ENCODE measurements at places on chromosomes 11 and 22.

- DNase-seq = no peak
These were observed 10.3 kb downstream of the EIF4G2 start for GRCh38 chr11:10798330-10798928.

- DNase-seq = no peak
These were observed 86.0 kb downstream of the RPS6KA4 start for GRCh38 chr11:64444838-64445441.

DNA sequence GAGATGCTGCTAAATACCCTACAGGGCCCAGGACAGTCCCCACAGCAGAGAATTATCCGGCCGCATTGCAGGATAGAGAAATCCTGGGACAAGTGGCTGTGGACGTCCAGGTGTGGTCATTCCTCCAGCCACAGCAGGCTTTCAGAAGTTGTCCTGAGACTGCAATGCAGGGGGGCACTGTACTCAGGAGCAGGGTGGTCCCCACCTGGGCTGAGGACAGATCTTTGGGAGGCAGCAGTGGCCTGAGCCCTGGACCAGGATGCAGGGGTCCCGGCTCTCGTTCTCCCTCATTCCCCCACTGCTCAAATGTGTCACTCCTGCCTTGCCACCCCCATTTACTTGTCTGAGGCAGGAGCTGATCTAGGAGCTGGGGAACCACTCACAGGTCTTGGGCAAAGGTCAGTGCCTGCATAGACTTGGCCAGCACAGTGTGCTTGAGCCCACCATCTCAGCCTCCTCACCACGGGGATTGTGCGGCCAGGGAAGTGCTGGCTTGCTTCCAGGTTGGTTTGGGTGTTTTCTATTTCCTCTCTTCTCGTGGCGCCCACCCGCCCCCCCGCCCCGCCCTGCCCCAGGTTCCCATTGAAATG lies 15.3 kb downstream of the LINC01488 start:
- DNase-seq = no peak

DNA sequence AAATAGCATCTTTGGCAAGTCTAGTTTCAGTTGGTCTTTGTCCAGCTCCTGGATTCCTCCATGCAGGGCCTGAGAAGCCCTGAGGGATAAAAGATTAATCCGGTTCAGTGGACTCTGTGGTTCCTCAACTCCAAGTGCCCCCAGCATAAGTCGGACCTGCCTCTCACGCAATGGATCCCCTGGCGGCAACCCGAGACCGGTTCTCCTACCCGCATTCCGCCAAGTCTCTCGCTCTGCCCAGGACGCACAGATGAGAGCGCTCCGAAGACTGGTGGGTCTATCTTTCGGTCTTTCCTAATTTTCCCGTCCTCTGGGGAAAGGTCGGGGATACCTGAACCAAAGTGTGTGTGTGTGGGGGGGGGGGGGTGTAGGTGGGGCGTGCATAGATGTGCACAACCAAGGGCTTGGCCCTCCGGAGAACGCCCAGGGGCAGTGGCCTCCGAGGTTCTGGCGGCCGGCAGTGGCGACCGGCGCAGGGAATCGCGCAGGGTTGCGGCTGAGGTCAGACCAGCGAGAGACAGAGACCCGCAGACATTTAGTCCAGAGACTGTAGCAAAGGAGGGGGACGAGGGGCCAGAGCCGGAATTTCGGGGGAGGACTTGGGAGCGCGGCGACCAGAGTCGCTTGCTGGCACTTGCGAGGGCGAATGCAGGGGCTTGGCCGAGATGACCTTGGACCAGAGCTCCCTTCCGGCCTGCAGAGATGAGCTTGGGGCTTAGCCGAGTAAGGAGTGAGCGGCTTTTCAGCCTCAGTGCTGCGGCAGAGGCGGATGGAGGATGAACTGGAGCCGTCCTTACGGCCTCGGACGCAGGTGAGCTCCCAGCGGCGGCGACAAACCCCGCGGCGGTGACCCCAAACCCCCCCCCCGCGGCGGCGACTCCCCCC lies 712 bp upstream of the SLC2A11 start:
- no peak for DNase-seq

DNA sequence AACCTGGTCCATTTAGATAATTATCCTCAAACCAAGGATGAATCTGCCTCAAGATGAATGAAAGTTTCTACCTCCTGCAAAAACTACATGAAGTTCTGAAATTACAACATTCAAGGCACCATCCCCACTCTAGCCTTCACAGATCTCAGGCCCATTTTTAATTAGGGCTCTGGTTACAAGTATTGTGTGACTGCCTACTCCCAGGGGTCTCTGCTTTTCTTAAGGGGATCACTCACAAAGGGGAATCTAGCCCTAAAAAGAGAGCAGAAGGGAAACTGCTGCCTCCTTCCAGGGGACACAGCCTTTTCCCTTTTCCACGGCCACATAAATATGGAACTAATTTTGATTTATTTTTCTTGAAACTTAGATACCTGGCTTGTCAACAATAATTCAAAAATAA lies 17.4 kb upstream of the TMEM135 start:
- DNase-seq = no peak

- no peak for DNase-seq
These were observed 1.1 kb downstream of the JHY start for GRCh38 chr11:122883646-122883979.

DNA sequence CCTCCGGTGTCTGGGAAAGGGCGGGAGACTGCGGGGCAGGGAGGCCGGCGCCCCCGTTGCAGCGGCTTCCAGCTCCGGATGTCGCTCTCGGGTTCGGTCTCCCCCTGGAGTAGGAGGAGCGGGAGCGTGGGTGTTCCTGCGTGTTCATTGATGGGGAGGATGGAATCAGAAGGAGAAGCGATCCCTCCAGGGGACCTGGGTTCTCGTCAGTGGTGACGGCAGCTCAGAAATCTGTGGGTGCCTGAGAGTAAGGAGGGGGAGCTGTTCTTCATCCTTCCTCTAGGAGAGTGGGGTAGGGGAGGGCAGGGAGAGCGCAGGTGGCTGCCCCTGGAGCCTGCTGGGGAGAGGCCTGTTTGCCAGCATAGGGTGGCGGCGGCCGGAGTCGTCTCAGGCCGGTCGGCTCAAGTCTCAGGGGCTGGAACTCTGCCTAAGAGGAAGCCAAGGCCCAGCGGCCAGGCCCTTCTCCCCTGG lies 1.1 kb downstream of the UBASH3B start:
- peak; percentile 6 for DNase-seq

- DNase-seq = no peak
These were observed 326.3 kb downstream of the NTM start for GRCh38 chr11:131696690-131697089.

GRCh38 chr11:117361432-117361831 lies 33.8 kb downstream of the CEP164 start:
- no peak for DNase-seq

DNA sequence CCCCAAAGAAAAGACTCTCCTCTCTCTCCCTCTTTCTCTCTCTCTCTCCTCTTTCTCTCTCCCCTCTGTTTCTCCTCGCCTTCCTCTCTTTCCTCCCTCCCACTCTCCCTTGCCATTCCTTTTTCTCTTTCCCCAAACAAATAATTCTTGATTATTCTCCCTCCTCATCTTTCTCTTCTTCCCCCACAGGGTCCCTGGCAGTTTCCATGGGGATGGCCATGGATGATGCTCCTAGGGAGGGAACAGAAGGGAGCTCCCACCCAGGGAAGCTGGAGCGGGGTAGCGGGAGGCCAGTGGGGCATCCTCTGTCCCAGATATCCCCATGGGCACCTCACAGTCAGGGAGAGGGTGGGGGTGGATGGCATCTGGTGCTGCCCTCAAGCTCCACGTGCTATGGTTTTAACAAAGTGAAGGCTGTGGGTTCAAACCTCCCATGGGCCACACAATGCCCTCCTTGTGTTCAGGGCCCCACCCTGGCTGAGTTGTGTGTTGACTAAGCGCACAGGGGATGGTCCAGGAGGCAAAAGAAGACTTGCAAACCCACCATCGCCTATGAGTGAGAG lies 266.4 kb downstream of the BUD13 start:
- no peak for DNase-seq

- no peak for DNase-seq
These were observed 165.1 kb downstream of the CEP164 start for GRCh38 chr11:117492578-117493251.

DNA sequence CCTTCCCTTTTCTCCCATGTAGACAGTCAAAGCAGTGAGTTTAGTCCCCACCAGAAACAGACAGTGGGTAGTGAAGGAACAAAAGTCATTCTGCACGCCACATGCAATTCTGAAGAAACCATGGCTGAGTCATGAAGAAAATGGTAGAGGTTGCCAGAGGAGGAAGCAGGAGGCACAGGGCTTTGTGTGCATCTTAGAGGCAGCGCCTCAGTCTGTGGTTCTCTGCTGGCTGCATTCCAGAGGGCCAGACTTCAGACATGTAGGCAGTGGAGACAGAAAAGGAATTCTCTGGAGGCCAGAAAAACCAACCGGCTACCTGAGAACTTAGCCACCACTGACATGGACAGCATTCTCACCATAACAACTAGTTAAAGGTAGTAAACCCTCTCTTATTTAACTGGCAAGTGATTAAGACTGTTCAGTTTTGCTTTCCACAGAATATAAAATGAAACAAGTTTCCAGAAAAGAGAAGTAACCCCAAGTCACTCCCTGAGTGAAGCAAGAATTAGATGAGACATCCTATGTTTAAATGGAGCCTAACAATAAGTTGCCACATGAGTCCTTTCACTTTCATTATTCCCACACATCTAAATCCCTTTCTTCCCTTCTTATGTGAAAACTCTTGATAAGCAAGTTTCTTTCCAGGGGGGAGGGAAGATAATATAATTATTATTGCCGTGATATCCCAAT lies 556.1 kb downstream of the SOX6 start:
- no peak for DNase-seq

Measured in activated T-helper 1 cell treated with Interleukin-2 at 50 U/mL for 16 hours (primary cell).